Hepatocyte (in vitro differentiated cells): ENCODE measurements at places on chromosomes 16 and 17. TPM values are rescaled to one million over a fixed set of nuclear protein-coding genes. Genes with fewer than 3 reads are reported as not detected.

NPIPB5 gene
- 40.3 and 90.4 TPM in 2 replicates for total RNA-seq

TMEM92 gene
- total RNA-seq: 6.9 and 11.3 TPM in 2 replicates

EFCAB5 gene
- total RNA-seq: 0.12 and 0.27 TPM in 2 replicates

DNA sequence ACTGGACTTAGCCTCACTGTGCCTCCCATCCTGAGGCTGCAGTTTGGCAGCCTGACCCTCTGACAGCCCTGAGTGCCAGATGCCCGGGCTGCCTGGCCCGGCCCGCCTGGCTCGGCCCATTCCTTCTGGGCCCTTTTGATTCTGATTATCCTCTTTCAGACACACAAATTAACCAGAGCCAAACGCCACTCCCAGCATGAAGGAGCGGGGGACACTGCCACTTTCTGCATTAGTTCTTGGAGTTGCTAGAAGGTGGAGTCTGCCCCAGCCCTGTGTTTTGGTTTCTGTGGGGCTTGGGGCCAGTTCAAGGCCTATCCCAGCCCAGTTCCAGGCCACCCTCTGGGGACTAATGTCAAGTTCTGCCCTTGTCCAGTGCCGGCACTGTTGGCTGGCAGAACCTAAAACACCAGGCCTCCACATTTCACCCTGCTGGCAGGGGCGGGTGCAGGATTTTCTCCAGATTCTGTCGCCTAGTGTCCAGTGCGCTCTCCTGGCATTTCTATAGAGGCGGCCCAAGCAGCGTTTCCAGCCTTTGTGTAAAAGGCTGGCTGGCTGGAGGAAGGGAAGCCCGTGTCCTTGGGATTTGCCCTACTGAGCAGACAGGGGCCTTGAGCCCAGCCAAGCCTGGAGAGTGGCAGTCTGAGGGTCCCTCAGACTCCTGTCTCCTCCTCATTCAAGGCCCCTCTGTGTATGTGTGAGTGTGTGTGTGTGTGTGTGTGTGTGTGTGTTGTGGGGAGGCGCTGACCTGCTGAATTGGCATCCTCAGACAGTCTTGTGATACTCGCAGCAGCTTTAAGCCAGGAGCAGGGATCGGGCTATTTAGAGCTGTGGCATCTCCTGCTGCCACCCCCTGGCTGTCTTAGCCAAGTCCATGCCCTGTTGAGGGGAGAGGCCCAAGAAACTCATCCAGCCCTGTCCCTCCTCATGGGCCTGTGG is 21.4 kb downstream of the PLCD3 start:
- DNase-seq: no peak
